ENCODE measurements at places on chromosomes 5 and 9. TPM values are rescaled to one million over a fixed set of nuclear protein-coding genes. Genes with fewer than 3 reads are reported as not detected.

Gene GMCL2
- polyA plus RNA-seq: 0.08 TPM

Gene SLC36A3
- polyA plus RNA-seq: not detected

Gene FOXD4L3
- polyA plus RNA-seq: not detected

Gene NKD2
- 14.7 TPM for polyA plus RNA-seq

Gene TEX10
- polyA plus RNA-seq: 45.7 TPM

Gene CD14
- 10.0 TPM for polyA plus RNA-seq

Gene PCDHB5
- 9.1 TPM for polyA plus RNA-seq

Gene UGT3A1
- 84.7 TPM for polyA plus RNA-seq

Gene UBE2QL1
- polyA plus RNA-seq: 1.1 TPM

Gene SPATA31A3
- not detected for polyA plus RNA-seq

Gene SHOC1
- 0.67 TPM for polyA plus RNA-seq

Gene RLN2
- 3.2 TPM for polyA plus RNA-seq

Gene HTR1A
- polyA plus RNA-seq: not detected

Gene CATSPER3
- polyA plus RNA-seq: 0.58 TPM

Gene TBC1D2
- polyA plus RNA-seq: 3.3 TPM

Gene IL13
- 0.14 TPM for polyA plus RNA-seq

Gene TOR2A
- 16.3 TPM for polyA plus RNA-seq

Data from right renal pelvis (tissue), 4 donors.